ENCODE measurements at places on chromosomes 2 and 18.

GRCh38 chr2:113226462-113226861 is 52.3 kb downstream of the PAX8 start:
- DNase-seq: no peak

DNA sequence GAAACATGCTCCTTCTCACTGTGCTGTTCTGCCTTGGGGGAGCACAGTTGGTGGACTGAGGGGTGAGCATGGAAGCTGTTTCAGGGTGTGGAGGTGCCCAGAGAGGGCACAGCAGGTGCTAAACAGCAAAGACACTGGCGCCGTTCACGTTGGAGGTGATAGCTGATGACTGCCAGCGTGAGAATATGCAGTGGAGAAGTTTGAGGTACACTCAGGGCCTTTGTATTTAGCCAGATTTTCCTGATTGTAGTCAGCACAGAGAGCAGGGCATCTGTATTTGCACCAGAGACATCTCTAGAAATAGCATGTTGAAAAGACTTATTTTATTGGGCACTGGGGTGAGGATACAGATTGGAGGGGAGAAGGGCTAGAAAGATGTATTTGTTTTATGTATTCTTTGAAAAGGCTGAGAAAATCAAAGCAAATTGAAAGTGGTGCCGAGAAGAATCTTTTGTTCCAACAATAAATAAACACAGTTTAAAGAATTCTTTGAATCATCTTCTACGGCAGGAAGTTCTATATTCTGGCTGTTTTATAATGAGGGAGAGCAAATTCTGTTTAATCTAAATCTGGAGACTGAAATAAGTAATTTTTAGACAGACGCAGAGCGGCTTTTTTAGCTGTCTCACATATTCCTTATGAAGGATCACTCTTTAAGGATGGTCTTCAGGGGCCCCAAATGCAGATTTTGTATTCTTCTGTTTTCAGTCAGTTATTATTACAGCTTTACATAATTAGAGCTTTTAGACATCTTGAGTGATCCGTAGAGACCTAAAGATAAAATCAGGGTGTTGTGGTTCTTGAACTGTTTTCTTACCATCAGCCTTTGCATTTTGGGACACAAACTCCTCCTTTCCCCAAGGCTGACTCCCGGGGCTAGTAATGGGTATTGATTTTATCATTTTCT is 7.1 kb downstream of the ZNF532 start:
- no peak for DNase-seq

DNA sequence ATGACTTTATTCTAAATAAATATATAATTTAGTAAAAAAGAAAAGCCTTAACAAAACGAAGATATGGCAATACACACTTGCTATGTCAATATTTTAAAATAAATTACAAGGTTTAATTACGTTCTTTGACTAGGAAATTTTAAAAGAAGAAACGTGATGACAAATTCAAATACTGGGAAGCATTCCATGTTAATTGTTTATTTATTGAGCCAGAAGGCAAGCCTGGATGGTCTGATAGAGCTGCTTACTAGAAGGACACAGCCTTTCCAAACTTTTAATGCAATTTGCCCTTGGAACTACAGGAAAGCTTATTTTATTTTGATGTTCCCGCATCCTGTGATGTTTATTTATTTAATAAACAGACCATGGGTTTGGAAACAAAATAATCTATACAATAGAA is 33.4 kb upstream of the DSEL start:
- DNase-seq: no peak

- DNase-seq: no peak
These were observed 458.8 kb downstream of the METTL4 start for GRCh38 chr18:2112435-2113045.

DNA sequence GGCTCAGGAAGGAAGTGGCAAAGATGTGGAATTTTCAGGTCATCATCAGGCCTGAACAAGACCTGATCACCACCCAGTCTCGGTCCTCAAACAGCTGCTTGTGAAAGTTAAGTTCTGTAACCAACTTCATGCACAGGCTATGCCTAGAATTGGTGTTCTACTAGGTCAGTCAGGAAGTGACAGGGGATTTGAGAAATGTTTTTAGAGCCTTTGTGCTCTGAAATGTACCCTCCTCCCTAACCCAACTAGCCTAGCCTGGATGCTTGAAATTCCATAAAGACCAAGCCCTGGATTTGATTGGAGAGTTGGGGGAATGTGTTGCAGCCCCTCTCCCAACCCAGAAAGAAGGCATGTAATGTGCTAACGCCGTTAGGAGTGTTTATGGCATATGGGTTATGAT is 63.3 kb downstream of the TGOLN2 start:
- DNase-seq: no peak

DNA sequence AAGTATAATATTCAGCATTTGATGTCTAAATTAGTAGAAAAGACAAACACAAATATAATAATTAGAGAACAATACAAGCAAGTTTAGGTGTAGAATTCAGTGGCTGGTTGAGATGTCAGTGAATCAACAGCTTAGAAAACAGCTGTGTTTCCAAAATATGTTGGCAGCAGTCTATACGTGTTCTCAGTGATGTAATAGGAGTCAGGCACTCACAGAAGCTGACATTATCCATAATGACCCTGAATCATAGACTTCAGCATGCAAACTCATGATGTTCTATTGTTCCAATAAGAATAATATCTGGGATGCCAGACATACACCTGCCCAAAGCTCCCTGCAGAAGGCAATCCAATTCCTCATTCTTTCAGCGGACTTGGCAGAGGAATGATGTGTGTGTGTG is 164.7 kb downstream of the SLC8A1 start:
- DNase-seq: no peak

- DNase-seq: no peak
These were observed 29.4 kb upstream of the WDR75 start for GRCh38 chr2:189411860-189412259.

DNA sequence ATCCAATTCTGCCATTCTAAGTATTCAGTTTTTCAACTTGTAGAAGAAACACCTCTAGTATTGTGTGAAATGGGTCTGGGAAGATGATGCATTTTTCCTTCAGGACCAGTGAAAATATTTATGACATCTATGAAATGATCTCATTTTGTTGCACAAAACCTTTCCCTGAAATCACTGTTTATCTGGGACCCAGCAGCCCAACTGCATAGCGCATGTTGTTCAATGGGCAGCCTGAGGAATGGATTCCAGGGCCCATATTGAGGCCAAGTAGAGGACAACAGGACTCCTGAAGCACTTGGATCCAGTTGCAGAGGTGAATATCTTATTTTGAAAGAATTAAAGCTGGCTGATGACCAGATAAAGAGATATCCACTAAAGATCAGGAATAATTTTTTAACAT is 7.3 kb downstream of the RBMS1 start:
- no peak for DNase-seq

- DNase-seq: no peak
These were observed 168.2 kb downstream of the MCFD2 start for GRCh38 chr2:46747297-46747818.

GRCh38 chr2:189305291-189305943 is 125.9 kb upstream of the COL5A2 start:
- no peak for DNase-seq

DNA sequence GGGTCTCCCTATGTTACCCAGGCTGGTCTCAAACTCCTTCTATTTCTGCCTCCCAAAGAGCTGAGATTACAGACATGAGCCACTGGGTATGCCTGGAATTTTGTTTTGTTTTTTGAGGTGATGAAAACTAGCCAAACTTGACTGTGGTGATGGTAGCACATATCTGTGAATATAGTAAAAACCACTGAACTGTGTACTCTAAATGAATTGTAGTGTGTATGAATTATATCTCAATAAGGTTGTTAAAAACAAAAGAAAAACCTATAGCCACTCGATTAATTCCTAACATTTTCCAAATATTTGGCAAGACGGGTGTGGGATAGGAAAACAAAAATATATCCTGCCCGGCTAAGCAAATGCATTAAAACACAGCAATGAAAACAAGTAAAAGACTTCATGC is 1302.3 kb upstream of the CHAC2 start:
- DNase-seq: no peak

- no peak for DNase-seq
These were observed 5.9 kb upstream of the EFEMP1 start for GRCh38 chr2:55929476-55929875.

DNA sequence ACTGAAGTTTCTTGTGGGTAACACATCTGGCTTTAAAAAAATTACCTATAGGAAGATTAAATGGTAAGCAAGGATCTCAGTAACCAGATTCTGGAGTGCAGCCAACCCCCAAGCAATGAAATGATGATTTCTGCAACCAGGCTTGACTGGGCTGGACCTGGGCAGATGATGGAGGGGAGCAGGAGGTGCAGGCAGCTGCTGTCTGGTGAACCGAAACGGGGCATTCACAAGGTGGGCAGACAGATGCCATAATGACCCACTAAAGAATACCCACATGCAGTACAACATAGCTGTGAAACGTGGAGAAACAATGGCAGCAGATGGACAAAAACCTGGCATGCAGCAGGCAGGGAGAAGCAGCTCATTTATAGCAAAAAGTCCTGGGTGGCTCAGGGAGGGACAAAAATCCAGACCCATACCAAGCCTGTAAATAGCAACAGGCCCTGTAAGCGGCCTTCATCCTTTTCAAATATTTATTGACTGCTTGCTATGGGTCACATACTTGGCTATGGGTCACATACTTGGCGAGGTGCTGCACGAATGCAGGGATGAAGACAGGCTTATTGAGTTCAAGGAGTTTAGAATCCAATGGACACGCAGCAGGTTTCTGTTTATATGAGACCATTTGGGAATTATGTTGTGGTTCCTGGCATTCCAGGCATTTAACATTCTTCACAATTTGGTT is 244.7 kb downstream of the HRH4 start:
- no peak for DNase-seq

- no peak for DNase-seq
These were observed 504.2 kb downstream of the ZEB2 start for GRCh38 chr2:144015655-144016245.

DNA sequence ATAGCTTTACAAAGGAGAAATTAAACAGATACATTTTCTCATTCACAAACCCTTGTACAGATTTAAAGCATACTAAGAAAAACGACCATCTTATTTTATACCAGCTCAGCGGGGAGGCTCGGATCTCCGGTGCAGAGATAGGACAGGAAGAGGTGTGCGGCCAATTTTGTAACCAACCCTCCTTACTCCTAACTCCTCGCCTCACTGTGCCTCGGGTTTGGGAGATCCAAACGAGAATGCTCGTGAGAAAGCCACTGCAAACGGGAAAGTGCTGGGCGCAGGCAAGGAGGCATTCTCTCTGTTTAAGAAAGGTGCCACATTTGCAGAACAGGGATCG is 1.2 kb downstream of the KDSR start:
- DNase-seq: no peak

GRCh38 chr2:134515137-134515536 is 203.7 kb downstream of the TMEM163 start:
- no peak for DNase-seq

GRCh38 chr2:191578031-191578430 is 99.9 kb upstream of the NABP1 start:
- DNase-seq: no peak
